Ureter (tissue), 1 donor: ENCODE measurements at places on chromosomes 1 and 21. TPM values are rescaled to one million over a fixed set of nuclear protein-coding genes. Genes with fewer than 3 reads are reported as not detected.

- DNase-seq: no peak
These were observed 18.1 kb upstream of the COL18A1 start for GRCh38 chr21:45386728-45387371.

The CELA2B gene
- total RNA-seq: not detected

The USH2A gene
- total RNA-seq: 0.23 TPM

The KCNA10 gene
- total RNA-seq: not detected

The EPHA2 gene
- 58.9 TPM for total RNA-seq

The NUDT4B gene
- total RNA-seq: not detected

The UBXN10 gene
- 3.6 TPM for total RNA-seq

The AJAP1 gene
- total RNA-seq: 5.7 TPM

The PRAMEF33 gene
- total RNA-seq: not detected
